ENCODE measurements at places on chromosomes 2 and 18.

GRCh38 chr18:37275237-37275741, 290.3 kb downstream of the CELF4 start:
- H3K4me1 ChIP-seq: no peaks in the 10 kb centered on the region
- DNase-seq: no peak
- no peak overlapping the region for H3K4me3 ChIP-seq
- no peak overlapping the region for H3K27ac ChIP-seq

GRCh38 chr18:11937874-11938478, 29.9 kb upstream of the MPPE1 start:
- H3K4me1 ChIP-seq: no peaks in the 10 kb centered on the region
- H3K36me3 ChIP-seq: no peaks in the 10 kb centered on the region
- H3K27ac ChIP-seq: no peak overlapping the region

DNA sequence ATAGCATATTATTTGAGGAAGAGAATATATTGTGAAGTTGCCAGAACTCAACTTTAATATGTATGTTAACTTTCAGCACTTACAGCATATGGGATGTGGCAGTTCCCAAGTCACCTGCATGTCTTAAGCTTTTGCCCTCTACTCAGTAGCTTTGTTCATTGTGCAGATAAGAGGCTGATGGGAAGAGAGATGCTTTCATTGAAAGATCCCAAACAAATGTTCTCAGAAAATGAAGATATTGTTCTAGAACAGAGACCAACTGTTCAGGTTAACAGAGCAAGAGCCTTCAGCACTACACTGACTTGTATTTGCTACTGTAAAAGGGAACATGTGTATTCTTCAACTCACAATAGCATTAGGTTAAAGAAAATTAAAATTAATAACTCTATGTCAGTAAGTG, 28.1 kb downstream of the GAREM1 start:
- H3K4me1 ChIP-seq: no peaks in the 10 kb centered on the region
- no peaks in the 10 kb centered on the region for H3K36me3 ChIP-seq
- no peak overlapping the region for H3K4me3 ChIP-seq
- DNase-seq: no peak

DNA sequence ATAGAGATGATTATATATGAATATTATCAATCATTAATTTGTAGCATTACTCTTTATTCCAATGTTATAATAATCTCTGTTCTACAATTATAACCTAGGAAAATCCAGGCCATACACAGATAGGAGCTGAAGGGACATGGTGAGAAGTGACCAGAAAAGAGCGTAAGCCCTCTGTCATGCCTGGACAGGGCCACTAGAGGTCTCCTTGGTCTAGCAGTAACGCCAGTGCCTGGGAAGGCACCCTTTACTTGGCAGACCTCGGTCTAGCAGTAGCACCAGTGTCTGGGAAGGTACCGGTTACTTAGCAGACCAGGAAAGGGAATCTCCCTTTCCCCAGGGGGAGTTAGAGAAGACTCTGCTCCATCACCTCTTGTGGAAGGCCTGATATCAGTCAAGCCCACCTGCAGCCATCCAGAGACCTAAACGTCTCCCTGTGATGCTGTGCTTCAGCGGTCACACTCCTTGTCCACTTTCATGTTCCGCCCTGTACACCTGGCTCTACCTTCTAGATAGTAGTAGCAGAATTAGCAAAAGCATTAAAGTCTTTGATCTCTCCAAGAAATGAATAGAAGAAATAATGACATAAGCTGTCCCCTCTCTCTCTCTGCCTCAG, 447.5 kb upstream of the FSIP2 start:
- H3K4me1 ChIP-seq: no peaks in the 10 kb centered on the region
- DNase-seq: no peak
- H3K36me3 ChIP-seq: no peaks in the 10 kb centered on the region
- no peak overlapping the region for H3K27ac ChIP-seq
- H3K27me3 ChIP-seq: no peaks in the 10 kb centered on the region

DNA sequence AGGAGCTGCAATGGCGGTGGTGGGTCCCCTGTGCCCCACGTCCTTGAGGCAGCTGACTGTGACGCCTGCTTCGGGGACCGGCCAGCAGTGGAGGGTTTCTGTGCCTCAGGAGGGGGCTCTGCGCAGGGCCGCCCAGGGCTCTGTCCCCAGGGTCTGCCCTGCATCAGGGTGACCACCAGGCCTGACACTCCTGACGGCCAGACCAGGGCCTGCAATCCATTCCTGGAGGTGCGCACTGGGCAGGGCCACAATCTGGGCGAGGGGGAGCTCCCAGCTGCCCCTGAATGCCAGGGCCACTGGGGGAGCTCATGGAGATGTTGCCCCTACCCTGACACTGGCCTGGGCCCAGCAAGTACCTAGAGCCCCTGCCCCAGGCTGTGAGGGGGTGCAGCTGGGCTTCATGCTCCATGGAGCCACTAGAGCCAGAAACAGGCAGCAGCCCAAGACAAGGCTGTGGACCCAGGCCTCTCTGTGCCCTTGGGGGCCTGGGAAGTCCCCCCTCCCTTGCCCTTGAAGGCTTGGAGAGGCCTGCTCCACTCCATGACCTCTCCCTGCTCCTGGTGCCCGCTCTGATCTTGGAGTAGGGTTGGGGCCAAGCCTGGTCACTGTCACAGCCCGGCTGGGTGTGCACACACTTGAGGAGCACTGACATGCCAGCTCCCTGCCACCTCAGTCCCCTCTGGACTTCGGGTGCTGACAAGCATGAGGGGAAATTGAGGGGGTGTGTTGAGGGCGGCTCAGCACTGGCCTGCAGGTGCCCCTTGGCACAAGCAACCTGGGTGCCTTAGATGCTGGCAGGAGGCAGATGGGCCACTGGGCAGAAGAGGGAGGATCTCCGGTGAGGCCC, 55.9 kb downstream of the LDAH start:
- no peak for DNase-seq
- H3K27me3 ChIP-seq: no peaks in the 10 kb centered on the region
- H3K36me3 ChIP-seq: no peaks in the 10 kb centered on the region
- no peak overlapping the region for H3K27ac ChIP-seq
- H3K4me3 ChIP-seq: no peak overlapping the region
- H3K4me1 ChIP-seq: no peaks in the 10 kb centered on the region

GRCh38 chr2:96802721-96803120, 13.3 kb upstream of the CNNM3 start:
- H3K4me1 ChIP-seq: peaks cover 42% of the 10 kb centered on the region
- no peak for DNase-seq
- no peaks in the 10 kb centered on the region for H3K27me3 ChIP-seq
- H3K27ac ChIP-seq: no peak overlapping the region

- H3K27me3 ChIP-seq: no peaks in the 10 kb centered on the region
- H3K36me3 ChIP-seq: no peaks in the 10 kb centered on the region
- no peaks in the 10 kb centered on the region for H3K4me1 ChIP-seq
- no peak for DNase-seq
Observed at GRCh38 chr18:8333961-8334360, 275.3 kb upstream of the RAB12 start.

DNA sequence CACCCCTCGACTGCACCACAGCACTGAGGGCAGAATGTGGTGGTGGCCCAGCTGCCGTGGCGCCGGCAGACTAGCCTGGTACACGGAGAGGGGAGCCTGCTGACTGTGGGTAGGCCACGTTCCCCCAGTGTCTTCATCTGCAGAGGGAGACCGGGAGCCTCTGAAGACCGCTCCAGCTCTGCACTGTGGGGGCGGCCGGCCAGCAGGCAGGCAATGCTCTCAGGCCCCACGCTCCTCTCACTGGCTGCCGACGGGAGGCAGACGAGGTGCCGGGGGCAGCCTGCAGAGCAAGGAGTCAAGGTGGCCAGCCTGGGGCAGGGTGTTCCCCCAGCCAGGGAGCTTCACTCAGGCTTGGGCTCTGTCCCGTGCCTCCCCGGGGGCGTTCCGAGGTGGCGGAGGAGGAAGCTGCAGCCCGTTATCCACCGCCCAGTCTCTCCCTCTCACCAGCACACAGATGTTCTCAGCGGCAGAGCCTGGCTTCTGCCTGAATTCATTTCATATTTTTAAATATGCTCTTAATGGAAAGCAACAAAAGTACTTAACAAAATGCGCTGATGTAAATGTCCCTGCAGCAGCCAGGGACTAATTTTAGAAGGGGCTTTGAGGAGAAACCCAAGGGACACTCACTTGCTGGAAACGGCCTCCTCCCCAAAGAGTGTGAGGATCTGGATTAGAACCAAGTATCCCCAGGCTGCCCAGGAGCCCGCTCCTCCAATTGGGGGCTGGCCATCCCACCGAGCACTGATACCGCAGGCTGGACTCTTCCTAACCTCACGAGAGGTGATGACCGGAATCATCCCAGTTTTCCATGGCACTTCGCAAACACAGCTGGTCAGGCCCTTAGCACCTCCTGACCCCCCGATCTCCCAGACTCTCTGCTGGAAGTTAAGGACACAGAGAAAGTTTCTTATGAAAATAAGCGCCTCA, 87.8 kb downstream of the HDAC4 start:
- H3K27ac ChIP-seq: no peak overlapping the region
- no peak overlapping the region for H3K4me3 ChIP-seq
- no peaks in the 10 kb centered on the region for H3K36me3 ChIP-seq
- DNase-seq: no peak
- H3K4me1 ChIP-seq: peaks cover 25% of the 10 kb centered on the region

- no peak for DNase-seq
- H3K36me3 ChIP-seq: no peaks in the 10 kb centered on the region
- H3K27me3 ChIP-seq: no peaks in the 10 kb centered on the region
- H3K27ac ChIP-seq: no peak overlapping the region
Observed at GRCh38 chr2:33835911-33836310, 236.8 kb upstream of the FAM98A start.

GRCh38 chr2:48454504-48454903, 75.5 kb upstream of the STON1 start:
- H3K36me3 ChIP-seq: peaks cover 78% of the 10 kb centered on the region
- H3K4me3 ChIP-seq: no peak overlapping the region
- peaks cover 5% of the 10 kb centered on the region for H3K4me1 ChIP-seq
- no peak for DNase-seq
- no peaks in the 10 kb centered on the region for H3K27me3 ChIP-seq

DNA sequence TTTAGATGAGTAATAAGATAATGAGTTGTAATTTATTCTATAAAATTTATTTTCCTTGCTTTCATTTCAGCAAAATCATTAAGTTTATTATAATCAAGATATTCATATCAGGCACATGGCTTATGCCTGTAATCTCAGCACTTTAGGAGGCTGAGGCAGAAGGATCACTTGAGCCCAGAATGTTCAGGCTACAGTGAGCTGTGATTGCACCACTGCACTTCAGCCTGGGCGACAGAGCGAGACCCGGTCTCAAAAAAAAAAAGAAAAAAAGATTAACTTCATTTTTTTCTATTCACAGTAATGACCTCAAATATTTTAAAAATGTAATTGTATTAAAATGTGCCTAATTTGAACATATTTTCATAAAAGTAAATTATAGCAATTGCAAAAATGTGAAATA, 67.9 kb downstream of the ACYP2 start:
- no peak for DNase-seq
- no peak overlapping the region for H3K27ac ChIP-seq
- H3K4me1 ChIP-seq: no peaks in the 10 kb centered on the region
- H3K27me3 ChIP-seq: no peaks in the 10 kb centered on the region
- no peak overlapping the region for H3K4me3 ChIP-seq
- H3K36me3 ChIP-seq: no peaks in the 10 kb centered on the region

- no peaks in the 10 kb centered on the region for H3K4me1 ChIP-seq
- no peak overlapping the region for H3K27ac ChIP-seq
- no peak overlapping the region for H3K4me3 ChIP-seq
- no peaks in the 10 kb centered on the region for H3K27me3 ChIP-seq
Observed at GRCh38 chr2:42474765-42475454, 18.9 kb downstream of the KCNG3 start.
